ENCODE measurements at places on chromosomes 5 and 9.

DNA sequence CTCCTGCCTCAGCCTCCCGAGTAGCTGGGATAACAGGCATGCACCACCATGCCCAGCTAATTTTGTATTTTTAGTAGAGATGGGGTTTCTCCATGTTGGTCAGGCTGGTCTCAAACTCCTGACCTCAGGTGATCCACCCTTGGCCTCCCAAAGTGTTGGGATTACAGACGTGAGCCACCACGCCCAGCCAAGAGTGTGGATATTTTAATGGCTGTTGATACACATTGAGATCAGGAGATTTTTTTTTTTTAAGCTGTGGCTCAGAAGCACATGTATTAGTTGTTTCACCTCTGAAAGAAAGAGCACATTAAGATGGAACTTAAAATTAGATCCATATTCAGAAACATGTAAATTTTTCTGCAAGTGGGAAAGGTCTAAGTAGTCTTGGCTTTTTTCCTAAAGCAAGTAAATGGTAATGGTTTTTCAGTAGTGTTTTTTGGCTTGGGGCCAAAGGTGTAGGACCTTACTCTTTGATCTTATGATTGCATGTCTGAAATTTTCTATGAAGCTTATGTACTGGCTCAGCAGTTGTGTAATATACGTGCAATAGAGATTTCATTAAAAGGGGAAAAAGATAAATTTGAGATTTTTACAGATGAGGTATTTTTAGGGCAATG is 9.9 kb downstream of the RBM27 start:
- DNase-seq: no peak

- no peak for DNase-seq
Observed at GRCh38 chr9:74771262-74771585, 116.5 kb downstream of the TRPM6 start.

- no peak for DNase-seq
Observed at GRCh38 chr9:83956436-83957247, 23.4 kb downstream of the HNRNPK start.

GRCh38 chr9:69380811-69381210 is 55.8 kb downstream of the ENTREP1 start:
- DNase-seq: no peak

DNA sequence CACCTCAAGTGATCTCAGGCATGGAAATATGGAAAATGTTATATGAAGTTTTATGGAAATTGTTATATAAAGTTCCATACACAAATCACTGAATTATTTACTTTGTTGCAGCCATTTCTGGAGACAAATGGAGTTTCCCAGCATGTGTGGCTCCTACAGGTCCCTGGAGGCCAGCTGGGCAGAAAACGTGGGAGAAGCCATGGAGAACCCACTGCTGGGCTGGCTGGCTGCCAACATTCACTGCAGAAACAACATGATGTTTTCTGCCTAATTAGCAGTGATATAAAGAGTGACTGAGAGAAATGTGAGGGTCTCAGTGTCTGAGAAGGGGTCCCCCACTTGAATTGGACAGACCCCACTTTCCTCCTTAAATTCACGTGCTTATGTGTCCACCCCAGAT is 208.8 kb upstream of the IRX2 start:
- no peak for DNase-seq

DNA sequence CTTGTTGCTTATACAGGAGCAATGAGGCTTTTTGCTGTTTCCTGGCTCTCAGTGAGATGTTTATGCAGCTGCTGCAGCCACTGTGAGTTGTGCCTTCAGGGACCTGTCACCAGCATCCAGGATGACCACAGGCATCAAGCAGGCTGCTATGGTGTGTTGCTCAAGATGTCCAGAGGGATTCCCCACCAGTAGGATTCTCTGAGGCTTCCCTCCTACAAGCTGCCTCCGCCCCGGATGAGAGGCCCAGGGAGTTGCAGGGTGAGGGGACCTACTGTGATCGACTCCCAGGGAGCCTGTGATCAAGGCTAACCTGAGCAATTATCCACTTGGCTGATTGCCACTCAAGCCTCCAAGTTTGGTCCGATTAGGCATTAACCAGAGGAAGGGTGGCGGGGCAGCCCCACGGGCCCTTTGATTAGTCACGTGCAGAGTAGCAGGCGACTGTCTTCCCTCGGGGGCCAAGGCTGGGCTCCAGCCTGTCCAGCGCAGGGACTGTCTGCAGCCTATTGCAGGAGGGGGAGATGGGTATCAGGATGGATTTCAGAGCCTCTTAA is 1.8 kb upstream of the FAT2 start:
- no peak for DNase-seq

GRCh38 chr5:113204525-113205161 is 228.0 kb downstream of the DCP2 start:
- DNase-seq: no peak

DNA sequence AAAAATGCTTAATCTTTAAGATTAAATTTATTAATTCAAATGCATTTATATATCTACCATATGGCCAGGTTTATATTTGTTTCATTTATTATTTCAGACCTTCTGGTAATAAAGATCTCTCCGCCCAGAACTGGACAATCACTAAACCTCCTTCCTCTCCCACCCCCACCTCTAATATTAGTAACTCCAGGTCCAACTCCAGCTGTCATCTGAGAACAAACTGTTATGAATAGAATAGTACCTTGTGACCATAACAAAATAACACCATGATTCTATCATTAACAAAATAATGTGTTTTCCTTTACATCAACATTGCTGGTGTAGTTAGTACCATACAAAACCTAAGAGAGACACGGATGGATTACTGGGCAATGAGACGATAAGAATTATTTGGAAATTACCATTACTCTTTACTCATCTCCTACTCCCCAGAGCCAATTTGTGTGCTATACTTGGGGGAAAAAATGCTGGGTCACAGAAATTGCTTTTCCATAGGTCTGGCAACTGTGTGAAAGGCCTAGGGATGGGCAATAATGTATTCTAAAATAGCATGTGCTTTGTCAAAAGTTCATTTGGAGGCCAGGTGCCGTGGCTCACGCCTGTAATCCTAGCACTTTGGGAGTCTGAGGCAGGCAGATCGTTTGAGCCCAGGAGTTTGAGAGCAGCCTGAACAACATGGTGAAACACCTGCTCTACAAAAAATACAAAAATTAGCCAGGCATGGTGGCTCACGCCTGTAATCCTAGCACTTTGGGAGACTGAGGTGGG is 186.1 kb downstream of the ENC1 start:
- no peak for DNase-seq

Data from T-cell (primary cell).